Anterior cingulate cortex (tissue), 58 donors: ENCODE measurements at places on chromosomes 7 and 10.

DNA sequence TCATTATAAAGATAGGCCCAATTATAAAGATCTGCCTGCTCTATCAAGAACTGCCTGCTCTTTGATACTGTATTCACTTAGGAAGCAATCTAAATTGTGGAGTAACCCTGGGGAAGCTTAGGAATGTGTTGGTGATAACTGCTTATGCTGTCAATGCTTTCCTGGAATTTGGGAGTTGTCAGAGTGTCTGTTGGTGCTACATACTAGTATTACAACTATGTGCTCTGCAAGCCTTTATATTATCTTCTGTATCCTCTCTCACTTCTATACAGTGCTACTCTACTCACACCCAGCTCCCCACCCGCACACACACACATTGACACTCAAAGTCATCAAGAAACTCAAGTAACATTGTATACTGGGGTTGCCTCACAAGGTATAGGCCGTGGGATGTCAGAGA is 6.1 kb downstream of the ZNF277 start:
- DNase-seq = no peak

DNA sequence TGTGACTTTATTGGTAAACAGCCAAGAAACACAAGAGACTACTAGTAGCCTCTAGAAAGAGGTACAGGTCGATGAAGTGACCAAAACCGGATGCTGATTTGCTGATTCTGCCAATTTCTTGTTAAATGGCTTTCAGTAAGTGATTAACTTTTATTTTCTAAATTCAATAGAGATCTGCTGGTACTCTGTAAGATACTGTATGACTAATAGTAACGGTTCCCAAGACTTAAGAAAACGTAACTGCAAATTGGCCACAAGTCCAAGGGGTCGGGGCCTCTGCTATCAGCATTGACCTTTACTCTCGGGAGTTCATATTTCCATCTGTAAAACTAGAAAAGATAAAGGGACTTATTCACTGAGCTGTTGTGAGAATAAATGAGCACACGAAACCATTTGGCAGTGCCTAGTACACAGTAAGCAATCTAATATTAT is 1.4 kb downstream of the FAM3C start:
- DNase-seq = no peak

GRCh38 chr7:44264221-44264931 is 61.0 kb downstream of the CAMK2B start:
- no peak for DNase-seq

GRCh38 chr7:81810476-81811155 is 40.8 kb upstream of the HGF start:
- no peak for DNase-seq

DNA sequence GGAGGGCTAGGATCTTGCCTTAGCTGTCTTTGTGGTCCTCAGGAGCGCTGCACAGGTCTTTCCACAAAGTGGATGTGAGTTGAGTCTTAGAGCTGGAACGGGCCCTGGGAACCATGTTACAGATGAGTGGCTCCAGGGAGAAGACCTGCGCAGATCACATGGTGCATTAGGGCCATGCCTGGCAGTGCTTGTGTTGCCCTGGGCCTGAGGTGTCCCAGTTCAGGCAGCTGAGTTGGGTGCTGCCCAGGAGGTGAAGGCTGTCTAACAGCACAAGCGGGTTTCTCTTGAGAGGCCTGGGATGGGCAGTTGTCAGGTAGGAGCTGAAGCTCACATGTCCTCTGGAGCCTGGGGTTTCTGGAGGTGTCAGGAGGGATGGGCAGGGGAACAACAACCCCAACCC is 33.7 kb upstream of the ANKRD2 start:
- DNase-seq = no peak

DNA sequence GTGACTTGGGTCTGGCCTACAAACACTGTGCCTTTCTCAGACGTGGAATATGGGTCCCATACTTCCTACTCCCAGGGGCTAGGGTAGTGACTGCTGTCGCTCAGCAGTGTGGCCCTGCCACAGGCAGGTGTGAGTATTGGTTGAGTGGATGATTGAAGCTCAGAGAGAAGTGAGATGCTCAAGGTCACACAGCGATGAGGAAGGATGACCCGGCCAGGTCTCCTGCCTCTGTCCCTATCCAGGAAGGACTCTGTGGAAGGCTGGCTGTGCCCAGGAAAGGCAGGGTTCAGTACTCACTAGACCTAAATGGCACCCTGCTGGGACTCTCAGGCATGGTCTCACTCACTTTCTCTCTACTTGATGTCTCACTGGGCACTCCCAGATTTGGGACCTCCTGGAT is 2.8 kb downstream of the PRF1 start:
- no peak for DNase-seq

GRCh38 chr7:113664867-113665266 is 253.9 kb downstream of the PPP1R3A start:
- no peak for DNase-seq

DNA sequence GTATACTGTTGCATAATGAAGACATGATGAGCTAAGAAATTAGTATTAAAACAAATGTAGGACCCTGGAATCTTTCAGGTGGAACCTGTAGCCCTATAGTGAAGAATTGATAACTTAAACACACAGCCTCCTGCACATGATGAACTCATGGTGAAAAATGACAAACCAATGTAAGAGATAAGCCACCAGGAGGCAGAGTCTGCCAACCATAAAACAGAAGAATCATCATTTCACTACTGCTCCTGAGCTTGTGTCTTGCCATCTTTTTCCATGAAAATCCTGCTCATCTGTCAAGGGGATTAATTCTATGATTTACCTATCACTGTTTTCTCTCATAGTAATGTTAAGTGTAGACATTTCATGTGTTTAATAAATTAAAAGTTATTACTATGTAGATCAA is 363.9 kb downstream of the MALRD1 start:
- no peak for DNase-seq

DNA sequence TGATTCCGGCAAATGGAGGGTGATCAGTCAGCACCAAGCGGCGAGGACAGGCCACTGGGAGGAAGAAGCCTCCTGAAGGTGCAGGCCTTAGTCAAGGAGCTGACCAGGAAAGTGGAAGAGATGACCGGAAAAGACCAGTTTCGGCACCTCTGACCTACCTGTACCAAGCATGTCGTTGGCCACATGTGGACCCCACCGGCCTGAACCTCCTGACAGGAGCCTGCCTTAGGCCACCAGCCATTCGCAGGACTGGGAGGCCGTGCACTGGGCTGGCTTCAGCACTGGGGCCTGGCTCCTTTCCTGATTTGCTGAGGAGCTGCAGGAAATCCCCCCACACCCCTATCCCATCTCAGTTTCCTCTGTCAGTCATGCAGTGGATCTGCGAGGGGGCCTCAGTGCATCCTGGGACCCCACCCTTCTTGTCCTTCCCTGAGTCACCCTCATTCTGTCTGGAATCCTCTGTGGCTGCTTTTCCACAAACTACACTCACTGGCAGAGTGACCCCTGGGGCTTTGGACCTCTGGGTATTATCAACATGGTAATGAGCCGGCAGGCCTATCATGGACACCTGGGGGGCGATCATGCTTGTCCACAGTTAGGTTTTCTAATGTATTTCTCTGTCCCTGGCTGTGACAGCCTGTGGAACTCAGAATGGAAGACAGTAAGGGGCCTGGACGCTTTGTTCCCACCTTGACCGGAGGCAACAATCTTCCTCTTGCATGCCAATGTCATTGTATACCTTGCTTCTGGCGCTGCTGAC is 33.0 kb downstream of the RAMP3 start:
- DNase-seq = no peak

DNA sequence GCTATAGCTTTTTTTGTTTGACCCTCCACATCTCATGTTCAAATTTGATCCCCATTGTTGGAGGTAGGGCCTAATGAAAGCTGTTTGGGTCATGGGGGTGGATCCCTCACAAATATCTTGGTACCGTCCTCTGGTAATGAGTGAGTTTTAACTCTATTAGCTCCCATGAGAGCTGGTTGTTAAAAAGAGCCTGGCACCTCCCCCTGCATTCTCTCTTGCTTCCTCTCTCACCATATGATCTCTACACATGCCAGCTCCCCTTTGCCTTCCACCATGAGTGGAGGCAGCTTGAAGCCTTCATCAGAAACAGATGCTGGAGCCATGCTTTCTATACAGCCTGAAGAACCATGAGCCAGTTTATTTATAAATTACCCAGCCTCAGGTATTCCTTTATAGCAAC is 43.0 kb upstream of the IMMP2L start:
- DNase-seq = no peak

DNA sequence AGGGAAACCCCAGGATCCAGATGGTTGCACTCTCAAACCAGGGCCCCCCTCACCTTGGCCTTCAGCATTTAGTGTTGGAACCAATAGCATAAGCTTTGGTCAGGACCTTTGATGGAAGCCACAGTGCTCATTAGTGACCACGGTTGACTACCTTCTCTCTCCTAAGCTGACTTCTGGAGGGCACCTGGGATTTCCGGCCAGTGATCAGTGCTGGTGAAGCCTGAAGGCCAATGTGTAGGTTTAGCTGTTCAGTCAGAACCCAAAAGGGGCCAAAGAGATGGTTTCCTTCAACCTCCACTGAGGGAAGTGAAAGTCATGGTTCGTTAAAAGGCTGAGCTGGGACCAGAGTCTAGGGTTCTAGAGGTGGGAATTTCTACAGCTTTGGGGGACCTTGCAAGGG is 46.4 kb downstream of the TCF7L2 start:
- no peak for DNase-seq

DNA sequence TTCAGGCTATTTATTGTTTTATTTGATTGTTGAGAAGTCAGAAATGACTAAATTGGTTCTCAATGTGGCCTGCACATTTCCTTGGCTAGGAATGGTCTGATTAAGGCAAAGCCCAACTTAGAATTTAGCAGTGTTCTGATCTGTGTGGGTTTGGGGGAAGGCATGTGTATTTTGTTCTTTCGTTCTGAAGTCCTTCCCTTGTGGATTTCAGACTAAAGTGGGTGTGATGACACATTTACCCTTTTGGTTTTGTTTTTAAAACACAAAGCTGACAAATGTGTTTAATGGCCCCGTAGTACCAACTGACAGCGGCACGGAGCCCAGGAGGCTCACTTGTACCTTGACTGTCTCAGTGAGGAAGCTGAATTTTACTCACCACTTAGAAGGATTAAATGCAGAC is 452.3 kb upstream of the GALNT17 start:
- DNase-seq = no peak

GRCh38 chr7:134287916-134288659 is 28.6 kb downstream of the SLC35B4 start:
- DNase-seq = no peak

DNA sequence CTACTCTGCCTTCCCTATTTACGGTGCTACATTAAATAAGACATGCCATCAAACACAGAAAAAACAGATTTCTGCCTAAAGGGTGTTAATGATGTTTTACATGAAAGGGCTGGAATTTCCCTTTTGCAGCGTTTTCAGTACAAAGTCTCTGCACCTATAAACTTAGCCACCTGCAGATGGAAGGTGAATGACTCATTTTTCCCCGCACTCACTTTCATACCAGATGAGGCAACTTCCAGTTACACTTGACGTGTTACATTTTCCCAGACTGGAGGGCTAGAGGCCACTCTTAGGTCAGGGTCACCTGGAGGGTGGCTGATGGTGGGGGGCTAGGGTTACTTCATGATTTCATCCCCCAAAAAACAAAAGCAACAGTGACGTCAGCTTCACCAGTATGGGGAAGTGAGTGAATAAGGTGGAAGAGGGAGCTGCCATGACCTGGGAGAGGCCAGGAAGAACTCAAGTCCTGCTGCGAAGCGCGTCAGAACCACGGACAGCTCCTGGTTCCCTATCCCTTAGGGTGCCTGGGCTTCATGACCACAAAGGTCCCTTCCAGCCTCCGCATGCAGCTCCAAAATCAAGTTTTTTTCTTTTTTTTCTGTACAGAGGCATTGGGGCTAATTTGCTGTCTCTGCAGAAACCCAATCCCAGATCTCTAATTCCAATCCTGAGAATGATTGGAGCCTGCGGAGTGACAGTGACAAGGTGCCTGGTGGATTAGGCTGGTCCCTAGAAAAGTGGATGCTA is 94.0 kb downstream of the ADARB2 start:
- DNase-seq = no peak

DNA sequence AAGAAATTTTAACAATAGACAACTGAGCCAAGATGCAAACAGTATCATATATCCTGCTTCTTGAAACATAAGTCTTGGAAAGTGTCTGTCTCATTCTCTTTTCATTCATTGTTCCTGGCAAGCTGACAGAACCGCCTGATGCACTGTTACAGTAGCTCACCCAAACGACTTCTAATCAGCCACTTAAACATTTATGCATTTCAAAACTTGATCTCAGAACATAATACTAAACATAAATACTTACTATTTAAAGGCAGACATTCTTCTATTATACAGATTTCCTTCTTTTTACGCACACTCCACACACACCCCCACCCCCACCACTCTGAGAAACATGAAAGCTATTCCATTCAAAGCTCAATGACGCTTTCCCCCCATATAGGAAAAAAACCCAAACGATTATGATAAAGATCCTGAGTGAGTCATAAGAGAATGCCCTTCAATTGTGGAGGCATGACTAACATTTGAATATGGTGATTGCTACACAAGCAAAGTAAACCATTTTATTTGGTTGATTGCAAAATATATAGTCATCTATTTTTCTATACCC is 30.5 kb downstream of the SHTN1 start:
- DNase-seq = no peak

GRCh38 chr10:77359950-77360520 is 277.6 kb downstream of the KCNMA1 start:
- DNase-seq = no peak

DNA sequence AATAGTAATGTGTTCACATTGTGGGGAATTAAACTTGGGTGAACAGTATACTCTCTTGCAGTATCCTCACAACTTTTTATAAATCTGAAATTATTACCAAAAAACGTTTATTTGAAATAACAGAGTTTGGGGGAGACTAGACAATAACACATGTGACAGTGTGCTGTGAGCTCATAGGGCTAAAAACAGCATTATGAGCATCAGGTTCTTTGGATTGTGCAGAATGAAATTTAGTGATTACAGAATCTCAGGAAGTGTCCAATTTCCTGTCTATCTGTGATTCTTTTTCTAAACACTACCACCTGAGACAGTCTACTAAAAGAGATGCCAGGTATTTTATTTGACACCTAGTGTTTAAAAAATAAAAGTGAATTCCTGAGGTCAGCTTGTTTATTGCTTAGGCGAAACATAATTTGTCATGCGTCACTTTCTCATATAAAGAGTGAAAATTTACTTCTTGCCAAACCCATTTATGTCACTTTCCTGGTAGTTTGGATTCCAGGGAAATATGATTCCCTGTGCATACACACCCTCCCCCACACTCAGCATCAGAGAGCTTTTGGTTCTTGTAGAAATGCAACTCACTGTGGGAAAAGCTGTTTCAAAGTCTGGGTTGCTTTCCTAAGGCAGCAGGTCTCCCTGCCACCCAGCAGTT is 71.2 kb downstream of the AOAH start:
- DNase-seq = no peak
